ENCODE measurements at places on chromosomes 6 and 20.

DNA sequence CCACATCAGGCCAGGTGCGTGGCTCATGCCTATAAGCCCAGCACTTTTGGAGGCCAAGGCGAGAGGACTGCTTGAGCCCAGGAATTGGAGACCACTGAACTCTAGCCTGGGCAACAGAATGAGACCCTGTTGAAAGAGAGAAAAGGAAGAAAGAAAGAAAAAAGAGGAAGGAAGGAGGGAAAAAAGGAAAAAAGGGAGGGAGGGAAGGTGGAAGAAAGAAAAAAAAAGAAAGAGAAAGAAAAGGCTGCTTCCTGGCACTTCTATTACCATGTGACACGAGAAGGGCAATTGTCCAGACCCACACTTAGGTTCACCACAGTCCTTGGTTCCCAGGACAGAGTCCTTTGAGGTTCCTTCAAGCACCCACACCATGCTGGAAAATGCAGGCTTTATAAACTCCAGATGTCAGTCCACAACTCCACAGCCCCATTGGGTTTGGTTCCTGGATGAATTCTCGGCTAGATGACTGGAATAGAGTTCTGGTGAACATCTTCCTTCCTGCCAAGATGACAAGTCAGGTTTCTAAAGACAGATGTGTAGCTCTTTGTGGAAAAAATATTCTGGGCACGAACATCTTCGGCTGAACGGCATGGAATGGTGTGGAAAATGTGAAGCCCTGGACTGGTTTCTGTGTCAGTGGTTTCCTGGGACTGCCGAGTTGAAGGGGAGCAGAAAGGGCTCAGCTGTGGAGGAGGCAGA, 32.5 kb downstream of the NT5E start:
- no peak for DNase-seq

- no peak for DNase-seq
Measured at GRCh38 chr6:147750413-147750812, 241.9 kb downstream of the SAMD5 start.

DNA sequence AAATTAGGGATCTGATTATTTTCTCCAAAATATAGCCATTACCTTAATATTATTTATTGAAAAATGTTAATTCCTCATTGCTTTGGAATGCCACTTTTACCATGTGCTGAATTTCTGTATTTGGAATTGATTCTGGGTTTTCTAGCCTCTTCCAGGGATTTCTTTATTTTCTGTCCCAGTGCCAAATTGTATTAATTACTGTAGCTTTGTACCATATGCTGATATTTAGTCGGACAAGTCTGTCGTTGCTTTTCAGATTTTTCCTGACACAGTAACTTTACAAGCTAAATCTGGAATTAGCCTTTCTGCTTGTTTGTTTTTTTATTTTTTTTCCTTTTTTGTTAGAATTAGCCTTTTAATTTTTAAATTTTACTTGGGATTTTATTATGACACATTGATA, 10.9 kb upstream of the TMEM14B start:
- peak; percentile 41 for DNase-seq

- DNase-seq, result no peak
Measured at GRCh38 chr6:4564801-4565271, 211.4 kb upstream of the CDYL start.

GRCh38 chr6:143594647-143595046, 83.1 kb upstream of the PHACTR2 start:
- DNase-seq, result no peak

DNA sequence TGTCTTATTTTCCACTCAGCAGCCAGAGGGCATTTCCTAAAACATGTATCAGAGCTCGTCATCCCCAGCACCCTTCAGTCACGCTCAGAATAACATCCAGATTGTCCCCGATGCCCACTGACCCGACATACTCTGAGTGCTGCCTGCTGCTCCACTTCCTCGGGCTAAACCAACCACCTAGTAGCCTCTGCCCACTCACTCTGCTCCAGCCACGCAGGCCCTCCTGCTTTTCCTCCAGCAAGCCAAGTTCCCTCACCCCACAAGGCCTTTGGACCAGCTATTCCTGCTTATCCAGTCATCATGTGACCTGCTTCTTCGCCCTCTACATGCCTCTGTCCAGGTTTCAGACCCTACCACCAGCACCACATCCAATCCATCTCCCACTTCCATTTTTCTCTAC, 454.2 kb downstream of the CD83 start:
- no peak for DNase-seq

DNA sequence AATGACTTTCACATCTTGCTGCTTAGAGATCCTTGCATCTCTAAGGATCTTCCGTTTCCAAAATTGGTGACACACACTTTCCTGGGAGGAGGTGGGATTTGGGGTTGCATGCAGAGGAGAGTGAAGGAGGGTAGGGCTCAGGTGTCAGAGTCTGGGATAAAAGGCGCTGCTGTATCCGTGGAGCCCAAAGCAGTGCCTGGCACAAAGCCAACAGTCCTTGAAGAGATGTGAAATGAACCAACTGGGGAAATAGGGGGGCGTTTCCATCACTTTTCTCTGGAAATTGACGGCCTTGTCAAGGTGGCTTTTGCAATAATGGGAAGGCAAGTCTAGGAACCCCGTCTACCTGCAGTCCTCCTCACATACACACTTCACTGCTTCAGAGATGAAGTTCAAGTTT, 59.5 kb upstream of the NELFCD start:
- DNase-seq, result peak; percentile 93

DNA sequence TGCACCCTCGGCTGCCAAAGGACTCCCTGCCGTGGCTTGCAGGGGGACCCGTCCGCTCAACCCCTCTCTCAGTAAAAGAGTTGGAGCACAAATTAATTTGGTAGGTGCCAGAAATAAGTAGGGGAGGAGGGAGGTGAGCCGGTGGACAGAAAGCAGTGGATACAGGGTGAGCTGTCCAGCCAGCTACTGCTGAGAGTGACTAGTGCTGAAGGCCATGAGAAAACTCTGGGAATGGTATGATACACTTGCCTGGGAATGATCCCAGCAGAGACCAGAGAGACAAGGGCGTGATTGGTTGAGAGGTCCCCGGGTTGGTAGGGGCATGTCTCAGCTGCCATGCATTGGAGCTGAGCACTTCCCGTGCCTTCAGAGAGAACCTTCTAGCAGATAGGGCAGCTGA, 15.7 kb downstream of the FOXQ1 start:
- DNase-seq, result no peak

DNA sequence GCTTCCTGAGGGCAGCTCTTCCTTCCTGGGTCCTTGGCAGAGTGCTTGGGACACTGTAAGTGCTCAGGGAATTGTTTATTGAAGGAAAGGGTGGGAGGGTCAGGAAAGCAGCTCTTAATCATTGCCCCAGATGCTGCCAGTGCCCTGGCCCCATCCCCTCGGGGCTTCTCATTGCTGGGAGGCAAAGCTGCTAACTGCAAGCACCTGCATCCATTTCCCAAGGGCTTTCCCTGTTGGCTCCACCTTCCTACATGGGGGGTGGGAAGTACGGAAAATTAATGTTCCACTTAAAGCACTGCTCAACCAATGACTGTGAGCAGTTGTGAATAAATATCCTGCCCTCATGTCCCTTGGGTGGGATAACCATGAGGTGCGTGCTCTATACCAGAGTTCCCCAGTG, 56.4 kb downstream of the NDUFAF5 start:
- DNase-seq, result peak; percentile 71

GRCh38 chr6:35610830-35611229, 77.9 kb downstream of the FKBP5 start:
- no peak for DNase-seq

DNA sequence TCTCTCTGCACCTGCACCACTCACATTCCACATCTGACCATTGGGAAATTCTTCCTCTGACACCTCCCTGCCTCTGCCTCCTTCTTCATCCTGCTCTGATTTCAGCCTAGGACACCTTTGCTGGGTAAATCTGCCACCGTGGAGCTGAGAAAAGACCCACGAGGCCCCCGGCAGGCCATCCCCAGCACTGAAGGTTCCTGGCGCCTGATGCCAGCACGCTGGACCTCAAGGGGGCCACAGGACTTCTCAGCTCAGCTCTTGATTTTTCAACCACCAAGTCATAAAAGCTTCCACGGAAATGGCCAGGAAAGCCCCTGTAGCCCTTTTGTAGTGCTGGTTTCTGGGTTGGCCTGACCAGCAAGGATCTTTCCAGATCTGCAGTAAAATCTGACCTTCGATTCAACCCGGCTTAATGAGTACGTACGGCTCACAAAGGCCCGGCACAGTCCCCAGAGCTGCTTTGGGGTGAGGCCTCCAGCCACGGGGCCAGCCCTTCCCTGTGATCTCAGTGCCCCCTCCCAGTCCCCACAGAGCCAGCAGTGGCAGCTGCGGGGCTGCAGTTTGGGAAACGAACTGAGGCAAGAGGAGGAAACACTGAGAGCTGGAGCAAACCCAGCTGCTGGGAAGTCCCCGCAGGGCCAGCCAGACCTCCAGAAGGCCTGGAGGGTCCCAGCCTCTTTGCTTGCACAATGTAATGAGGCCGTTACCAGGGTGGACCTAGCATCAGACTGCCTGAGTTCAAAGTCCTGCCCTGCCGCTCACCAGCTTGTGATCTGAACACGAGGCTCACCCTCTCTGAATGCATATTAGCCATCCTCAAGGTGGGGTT, 157.5 kb downstream of the BMP7 start:
- DNase-seq, result no peak

DNA sequence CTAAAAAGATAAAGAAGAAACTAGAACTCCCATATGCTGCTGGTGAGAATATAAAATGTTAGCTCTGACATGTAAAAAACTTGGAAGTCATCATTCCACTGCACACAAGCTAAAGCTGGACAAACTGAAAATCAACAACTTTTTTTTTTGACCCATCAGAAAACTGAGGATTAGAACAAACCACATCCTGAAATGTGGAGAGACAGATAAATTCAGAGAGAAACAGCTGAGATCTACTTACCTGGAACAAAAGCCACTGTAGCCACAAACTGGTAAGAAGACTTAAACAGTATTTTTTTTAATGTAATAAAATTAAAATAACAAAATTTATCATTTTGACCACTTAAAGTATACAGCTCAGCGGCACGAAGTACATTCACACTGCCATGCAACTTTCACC, 408.5 kb upstream of the RGS17 start:
- no peak for DNase-seq

GRCh38 chr20:5001174-5002076, at the start of gene SLC23A2:
TSS of gene SLC23A2 (minus strand) at chr20:5001510. CDS start at chr20:4932562, 68,948 bp downstream.
- DNase-seq, result peak; percentile 67

DNA sequence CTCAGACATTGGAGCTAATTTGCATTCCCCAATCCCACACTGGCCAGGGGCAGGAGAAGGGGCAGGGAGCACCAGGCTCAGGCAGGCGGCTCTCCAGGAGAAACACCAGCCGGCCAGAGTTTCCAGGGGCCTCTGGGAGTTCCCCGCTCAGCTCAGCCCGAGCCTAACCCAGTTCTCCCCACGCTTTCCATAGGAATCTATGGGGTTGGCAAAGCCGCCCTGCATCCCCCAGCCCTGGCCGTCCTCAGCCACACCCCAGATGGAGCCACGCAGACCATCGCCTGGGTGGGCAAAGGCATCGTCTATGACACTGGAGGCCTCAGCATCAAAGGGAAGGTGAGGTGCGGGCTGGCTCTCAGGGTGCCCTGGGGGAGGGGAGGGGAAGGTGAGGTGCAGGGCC, 8.2 kb downstream of the NPEPL1 start:
- no peak for DNase-seq

DNA sequence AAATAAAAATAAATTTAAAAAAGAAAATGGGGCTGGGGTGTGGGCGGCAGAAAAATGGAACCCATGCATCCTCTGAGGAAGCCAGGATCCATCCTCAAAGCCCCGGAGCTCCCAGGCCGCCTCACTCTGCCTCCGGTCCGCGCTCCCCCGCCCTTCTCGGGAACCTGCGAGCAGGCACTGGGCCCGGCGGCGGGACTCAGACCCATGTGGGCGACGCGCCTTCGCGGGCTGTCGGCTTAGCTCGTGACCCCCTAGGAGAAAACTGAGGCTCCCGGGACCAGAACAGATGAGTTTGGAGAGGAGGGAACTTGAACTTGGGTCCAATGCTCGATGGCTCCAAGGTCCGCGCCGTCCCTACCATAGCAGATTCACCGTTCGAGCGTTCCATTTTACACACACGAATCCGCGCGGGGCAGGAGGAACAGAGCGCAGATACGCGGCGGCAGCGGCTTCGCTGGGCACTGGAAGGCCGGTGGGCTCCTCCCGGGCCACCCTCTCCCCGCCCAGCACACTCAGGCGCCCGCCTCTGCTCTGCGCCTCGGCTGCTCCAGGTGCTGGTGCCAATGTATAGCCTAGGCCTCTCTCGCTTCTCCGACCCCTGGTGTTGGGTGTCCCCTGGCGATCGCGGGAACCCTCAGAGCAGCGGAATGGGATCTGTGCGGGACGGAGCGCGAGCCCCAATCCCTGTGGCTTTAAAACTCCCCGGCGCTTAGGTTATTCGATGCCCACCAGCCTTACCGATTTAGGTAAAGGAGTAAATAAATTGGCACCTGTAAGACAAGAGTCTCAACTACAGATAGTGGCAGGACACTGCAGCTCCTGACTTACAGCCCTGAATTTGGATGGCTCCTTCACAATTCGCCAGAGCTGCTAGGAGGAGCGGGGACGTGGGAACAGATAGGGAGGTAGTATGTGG, 39.2 kb downstream of the DPPA5 start:
- no peak for DNase-seq

Measured in NCI-H2171 treated with DMSO at 0.1 percent for 48 hours (cell line).